ENCODE measurements at places on chromosomes 3 and 15.

DNA sequence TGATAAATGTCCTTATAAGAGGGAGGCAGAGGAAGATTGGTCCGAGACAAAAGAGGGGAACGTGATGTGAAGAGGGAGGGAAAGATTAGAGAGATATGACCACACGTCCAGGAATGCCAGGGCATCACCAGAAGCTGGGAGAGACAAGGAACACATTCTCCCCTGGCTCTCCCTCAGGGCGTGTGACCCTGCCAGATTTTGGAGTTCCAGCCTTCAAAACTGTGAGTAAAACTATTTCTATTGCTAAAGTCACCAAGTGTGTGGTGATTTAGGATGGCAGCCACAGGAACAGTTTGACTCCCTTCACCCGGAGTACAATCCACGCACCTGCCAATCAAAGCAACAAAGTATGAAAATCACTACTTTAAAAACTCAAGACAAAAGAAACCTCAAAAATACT lies 32.1 kb upstream of the TJP1 start:
- DNase-seq = no peak

- no peak for DNase-seq
Observed at GRCh38 chr3:185420762-185421161, 57.8 kb downstream of the MAP3K13 start.

DNA sequence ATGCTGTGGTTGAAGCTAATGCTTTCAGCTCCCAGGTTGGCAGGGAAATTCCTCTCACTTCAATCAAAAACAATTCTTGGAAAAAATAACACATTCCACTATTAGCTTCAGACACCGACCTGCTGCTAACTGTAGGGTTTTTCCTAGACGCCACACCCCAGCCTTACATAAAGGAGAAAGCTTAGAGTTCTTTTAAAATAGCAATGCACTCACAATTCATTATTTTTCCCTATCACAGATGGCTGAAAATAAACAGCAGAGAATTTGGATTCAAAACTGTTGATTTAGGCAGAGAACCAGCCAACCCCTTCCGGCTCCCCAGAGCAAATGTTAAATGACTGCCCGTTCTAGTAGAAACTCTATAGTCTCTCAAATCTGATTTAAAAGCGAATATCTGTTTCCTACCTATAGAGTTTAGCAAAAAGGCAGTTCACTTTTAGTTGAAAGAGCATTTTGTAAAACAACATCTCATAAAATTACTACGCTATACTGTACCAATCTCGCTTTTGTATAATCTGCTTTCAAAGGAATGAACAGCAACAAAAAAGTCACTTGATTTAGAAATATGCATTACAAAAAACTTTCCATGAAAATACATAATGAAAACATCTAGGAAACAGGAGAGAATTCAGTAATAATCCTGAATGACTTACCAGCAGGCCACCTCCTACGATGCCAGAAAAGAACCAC lies 586 bp downstream of the TM4SF1 start:
- DNase-seq = no peak

DNA sequence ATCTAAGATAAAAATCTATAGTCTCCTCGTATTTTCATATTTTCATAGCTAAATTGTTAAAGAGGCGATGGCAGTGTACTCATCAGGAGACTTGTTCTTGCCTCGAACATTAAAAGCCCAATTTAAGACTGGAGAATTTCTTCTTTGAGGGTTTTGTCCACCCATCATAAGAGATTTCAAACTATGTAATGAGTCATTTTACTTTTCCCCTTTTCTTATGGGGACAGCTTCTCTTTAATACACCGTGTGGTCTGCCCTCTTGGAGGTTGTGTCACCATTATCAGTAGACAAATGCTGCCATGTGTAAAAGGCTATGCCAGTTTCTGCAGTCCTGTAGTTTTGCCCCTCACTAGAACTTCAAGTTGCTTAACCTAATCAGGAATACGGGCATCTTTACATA lies 16.9 kb downstream of the TGFBR2 start:
- DNase-seq = no peak

Data from nucleus accumbens (tissue), 56 donors.